BJ (cell line): ENCODE measurements at places on chromosomes 6 and 20.

DNA sequence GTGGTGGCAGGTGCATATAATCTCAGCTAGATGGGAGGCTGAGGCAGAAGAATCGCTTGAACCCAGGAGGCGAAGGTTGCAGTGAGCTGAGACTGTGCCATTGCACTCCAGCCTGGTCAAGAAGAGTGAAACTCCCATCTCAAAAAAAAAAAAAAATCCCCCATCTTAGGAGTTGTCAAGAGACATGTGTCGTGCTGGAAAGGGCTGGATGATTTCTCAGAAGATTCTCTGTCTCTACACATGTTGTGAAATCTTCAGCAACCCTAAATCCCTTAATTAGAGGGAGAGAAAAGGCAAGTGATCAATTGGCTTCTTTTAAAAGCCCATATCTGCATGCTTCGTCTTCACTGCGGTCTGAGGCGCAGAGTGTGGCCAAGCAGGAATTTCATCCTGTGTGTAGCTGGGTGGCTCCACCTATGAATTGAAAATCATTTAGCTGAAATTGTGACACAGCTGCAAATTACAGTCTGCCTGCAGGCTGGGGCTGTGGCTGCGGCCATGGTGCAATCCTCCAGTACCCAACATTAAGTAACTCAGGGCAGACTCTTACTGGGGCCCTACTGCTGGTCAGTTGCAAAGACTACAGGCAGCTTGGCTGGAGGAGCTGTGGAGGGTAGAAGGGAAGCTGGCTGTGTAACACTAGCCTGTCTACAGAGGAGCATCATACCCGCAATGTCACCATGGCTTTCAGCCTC is 3.2 kb upstream of the TGM3 start:
- no peak for DNase-seq

DNA sequence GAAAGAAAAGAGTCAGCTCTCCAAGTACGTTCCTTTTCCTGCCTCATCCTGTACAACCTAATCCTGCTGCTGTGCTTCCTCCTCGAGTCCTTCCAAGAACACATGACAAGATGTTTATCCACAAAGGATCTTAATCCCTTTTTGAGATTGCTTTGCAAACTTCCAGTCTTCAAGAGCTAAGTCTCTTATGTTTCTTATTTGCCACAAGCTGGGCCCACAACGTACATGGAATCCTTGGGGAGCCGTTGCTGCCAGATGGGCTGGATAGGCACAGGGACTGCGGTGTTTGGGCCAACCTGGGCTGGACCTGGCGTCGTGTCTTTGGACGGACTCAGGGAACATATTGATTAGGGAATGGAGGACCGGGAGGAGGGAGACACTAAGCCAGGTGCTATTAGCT is 79.7 kb upstream of the AFDN start:
- no peak for DNase-seq

GRCh38 chr20:50333812-50334211 is 143.2 kb downstream of the CEBPB start:
- DNase-seq: peak; percentile 70

DNA sequence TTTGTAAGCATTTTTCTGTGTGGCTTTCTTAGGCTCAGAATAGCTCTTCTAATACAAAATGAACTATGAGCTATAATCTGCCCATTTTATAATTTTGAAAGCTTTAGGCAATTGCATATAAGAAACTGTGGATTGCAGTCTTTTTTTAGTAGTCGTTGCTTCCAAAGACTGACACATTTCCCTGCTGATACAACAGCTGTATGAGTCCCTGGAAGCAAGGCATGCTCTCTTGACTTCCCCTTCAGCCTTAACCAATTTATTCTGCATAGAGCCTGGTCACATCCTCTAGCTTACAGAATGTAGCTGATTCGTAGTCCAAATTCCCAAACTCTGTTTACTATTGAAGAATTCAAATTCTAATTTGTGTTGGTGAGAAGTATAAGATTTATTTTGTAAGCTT is 155.3 kb upstream of the EYA4 start:
- no peak for DNase-seq

DNA sequence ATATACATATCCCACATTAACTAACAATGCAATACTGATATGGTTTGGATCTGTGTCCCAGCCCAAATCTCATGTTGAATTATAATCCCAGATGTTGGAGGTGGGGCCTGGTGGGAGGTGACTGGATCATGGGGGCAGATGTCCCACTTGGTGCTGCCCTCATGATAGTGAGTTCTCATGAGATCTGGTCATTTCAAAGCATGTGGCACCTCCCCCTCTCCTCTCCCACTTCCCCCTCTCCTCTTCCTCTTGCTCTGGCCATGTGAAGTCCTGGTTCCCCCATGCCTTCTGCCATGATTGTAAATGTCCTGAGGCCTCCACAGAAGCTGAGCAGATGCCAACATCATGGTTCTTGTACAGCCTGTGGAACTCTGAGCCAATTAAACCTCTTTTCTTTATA is 71.2 kb downstream of the FYN start:
- DNase-seq: no peak
